Fibroblast of lung (primary cell): ENCODE measurements at places on chromosomes 7 and 10. TPM values are rescaled to one million over a fixed set of nuclear protein-coding genes. Genes with fewer than 3 reads are reported as not detected.

DNA sequence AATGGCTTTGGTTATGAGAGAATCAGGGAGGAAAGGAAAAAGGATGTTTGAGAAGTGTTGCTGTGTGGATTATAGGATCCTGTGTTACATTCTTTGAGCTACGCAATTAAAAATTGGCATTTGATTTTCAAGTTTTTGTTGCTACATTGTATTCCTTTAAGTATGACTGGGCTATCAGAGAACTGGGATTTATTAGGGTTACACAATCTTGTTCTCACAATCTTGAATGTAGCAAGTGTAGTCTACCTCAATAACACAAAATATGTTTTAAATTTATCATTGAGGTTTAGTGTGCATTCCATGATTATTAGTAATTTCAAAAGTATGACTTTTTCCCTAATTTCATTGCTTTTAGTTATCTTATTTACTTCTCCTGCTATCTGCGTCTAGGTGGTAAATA lies 113.9 kb downstream of the CACNB2 start:
- no peaks in the 10 kb centered on the region for H3K36me3 ChIP-seq
- H3K4me3 ChIP-seq, result no peak overlapping the region
- peak; percentile 70 for DNase-seq
- H3K27ac ChIP-seq, result no peak overlapping the region

TRIM50 gene
- total RNA-seq, result not detected in 2 replicates

DNA sequence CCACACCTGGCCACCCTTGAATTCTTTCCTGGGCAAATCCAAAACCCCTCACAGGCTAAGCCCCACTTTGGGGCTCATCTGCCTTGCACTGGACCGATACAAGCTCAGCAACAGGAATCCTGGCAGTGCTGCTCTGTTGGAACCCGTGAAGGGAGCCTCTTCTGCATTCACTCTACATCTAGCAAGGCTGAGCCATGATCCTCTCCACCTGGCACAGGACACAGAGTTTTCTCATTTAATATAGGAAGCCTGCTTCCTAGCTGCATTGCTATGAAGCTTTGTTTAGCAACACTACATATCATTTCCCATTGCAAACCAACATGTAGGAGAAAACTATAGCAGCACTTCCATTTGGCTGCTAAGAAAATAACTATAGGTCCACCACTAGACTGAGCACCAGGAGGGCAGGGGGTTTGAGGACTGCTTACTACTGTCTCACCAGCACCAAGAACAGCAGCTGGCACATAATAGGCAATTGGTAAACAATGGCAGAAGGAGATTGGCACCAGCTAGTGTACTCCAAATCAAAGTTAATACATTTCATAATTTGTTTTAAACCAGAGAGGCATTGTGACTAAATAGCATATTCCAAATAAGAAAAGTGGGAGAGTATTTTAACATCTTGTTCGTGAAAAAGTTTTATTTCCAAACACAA lies 56.1 kb downstream of the CPVL start:
- no peak for DNase-seq
- no peak overlapping the region for H3K4me3 ChIP-seq
- H3K27ac ChIP-seq, result no peak overlapping the region
- no peaks in the 10 kb centered on the region for H3K36me3 ChIP-seq

DNA sequence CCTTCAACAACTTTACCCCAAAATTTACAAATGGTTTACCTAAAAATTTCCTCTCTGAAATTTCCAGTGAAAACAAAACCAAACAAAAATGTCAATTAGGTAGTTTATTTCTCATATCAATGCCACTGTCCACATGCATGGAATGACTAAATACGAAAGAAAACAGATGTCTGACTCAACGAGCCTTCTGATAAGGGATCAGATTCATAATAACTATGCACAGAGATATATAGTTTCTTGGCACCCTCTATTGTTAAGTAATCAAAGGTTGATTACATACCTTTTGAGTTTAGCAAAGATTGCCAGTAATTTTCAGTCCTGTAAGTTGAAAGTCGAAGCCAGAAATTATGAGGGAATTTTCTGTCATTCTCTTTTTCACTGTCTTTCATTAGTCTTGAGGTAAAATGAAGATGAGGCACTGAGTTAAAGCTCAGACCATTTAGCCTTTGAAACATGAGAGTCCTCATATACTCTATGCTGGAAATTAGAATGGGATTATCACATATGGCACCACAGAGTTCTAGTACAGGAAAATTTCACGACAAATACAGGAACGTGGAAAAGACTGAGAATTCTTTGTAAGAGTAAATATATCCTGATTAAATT lies 519.1 kb upstream of the ANKRD30A start:
- no peak for DNase-seq
- H3K4me1 ChIP-seq, result no peaks in the 10 kb centered on the region
- no peaks in the 10 kb centered on the region for H3K36me3 ChIP-seq
- no peak overlapping the region for H3K4me3 ChIP-seq

DNA sequence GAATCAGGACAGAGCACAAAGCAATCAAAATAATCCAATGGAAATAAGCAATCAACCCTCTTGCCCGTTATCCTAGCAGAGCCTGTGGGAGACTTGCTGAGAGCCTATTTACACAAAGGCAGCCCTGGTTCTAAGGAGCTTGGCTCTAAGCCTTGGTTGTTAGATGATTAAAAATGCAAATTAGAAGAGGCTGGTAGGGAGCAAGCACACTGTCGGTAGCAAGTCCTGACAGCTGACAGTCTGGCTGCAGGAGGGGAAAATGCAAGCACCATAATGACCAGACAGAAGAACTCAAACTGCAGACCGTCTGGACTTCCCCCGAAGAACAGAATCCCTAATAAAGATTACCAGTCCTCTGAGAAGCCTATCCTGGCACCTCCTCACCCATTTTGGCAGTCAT lies 131.8 kb upstream of the CTTNBP2 start:
- no peaks in the 10 kb centered on the region for H3K4me1 ChIP-seq
- no peak for DNase-seq
- no peak overlapping the region for H3K27ac ChIP-seq
- H3K4me3 ChIP-seq, result no peak overlapping the region

DNA sequence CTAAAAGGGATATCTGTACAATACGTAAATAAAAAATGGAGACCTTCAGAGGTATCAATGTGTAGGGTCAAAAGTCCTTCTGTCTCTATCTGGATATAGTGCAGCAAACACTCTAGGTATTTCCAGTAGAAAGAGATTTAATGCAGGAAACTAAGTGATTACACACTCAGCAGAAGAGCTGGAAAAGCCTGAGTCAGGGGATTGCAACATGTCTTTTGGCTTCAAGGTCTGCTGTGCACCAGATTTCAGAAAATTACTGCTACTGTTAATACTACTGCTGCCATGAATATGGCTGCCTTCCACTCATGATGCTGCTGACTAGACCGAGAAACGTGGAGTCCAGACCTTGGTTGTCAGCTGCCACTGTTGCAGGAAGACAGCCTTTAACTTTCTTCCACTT lies 94.9 kb upstream of the DLX6 start:
- H3K4me3 ChIP-seq, result no peak overlapping the region
- DNase-seq, result no peak
- H3K36me3 ChIP-seq, result no peaks in the 10 kb centered on the region
- H3K4me1 ChIP-seq, result no peaks in the 10 kb centered on the region
- H3K27ac ChIP-seq, result no peak overlapping the region
- H3K27me3 ChIP-seq, result no peaks in the 10 kb centered on the region

CDCA7L gene
- total RNA-seq, result 25.3 and 27.5 TPM in 2 replicates

CALCR gene
- total RNA-seq, result not detected in 2 replicates

GRCh38 chr7:43108255-43109011 lies 4.0 kb upstream of the HECW1 start:
- no peak overlapping the region for H3K4me3 ChIP-seq
- peaks cover 26% of the 10 kb centered on the region for H3K27me3 ChIP-seq
- peaks cover 3% of the 10 kb centered on the region for H3K4me1 ChIP-seq
- DNase-seq, result peak; percentile 37
- no peaks in the 10 kb centered on the region for H3K36me3 ChIP-seq

GRCh38 chr10:119633538-119634218 lies 17.5 kb upstream of the BAG3 start:
- H3K27me3 ChIP-seq, result no peaks in the 10 kb centered on the region
- DNase-seq, result no peak
- H3K27ac ChIP-seq, result no peak overlapping the region
- no peak overlapping the region for H3K4me3 ChIP-seq

DNA sequence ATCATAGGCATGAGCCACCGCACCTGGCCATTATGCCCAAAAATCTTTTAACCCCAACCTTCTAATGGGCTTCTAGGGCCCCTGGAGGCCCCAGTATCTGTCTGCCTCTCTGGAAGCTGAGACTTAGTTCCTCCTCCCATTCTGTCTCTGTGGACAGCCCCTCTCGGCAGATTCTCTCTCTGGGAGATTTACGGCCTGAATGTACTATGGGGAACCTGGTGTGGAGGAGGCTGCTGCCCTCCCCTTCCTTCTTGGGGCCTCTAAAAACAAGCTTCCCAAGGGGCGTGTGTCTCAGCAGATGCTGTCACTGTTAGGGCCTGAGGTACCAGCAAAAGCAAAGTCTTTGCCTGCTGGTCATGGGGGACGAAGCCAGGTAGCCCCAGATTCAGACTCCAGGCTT lies 35.8 kb upstream of the PRKAR1B start:
- no peaks in the 10 kb centered on the region for H3K27me3 ChIP-seq
- peaks cover 13% of the 10 kb centered on the region for H3K36me3 ChIP-seq
- H3K27ac ChIP-seq, result no peak overlapping the region
- H3K4me3 ChIP-seq, result no peak overlapping the region
- no peaks in the 10 kb centered on the region for H3K4me1 ChIP-seq

CHRM2 gene
- total RNA-seq, result 2.3 and 7.9 TPM in 2 replicates

DNA sequence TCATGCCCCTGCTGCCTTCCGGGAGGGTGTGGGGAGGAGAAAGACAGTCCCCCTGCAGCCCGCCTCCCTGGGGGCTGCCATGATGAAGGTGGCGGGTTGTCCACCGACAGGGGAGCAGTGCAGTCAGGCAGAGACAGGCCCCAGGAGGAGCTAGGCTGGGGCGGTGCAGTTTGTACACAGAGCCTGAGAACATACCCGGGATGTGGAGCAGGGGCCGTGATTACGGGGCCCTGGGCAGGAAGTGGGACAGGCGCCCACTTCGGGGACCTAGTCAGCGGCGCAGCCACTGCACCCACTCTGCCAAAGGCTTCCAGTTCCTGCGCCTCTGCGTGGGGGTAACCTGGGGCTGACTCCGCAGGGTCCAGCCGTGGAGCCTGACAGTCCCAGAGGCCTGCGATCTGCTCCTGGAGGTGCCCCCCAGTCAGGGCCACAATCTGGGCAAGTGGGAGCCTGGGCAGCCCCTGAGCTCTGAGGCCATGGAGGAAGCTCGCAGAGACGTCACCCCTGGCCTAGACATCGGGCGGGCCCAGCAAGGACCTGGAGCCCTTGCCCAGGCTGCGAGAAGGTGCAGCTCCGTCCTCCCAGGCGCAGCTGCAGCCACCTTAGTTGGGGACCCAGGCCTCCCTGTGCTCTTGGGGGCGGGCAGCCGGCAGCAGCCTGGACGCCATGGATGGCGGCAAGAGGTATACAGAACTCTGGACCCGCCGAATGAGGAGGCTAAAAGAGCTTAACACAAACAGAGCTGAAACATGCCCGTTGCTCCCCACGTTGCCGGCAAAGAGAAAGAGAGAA lies 1356.8 kb downstream of the XPNPEP1 start:
- no peaks in the 10 kb centered on the region for H3K4me1 ChIP-seq
- no peak for DNase-seq
- no peaks in the 10 kb centered on the region for H3K36me3 ChIP-seq

DNA sequence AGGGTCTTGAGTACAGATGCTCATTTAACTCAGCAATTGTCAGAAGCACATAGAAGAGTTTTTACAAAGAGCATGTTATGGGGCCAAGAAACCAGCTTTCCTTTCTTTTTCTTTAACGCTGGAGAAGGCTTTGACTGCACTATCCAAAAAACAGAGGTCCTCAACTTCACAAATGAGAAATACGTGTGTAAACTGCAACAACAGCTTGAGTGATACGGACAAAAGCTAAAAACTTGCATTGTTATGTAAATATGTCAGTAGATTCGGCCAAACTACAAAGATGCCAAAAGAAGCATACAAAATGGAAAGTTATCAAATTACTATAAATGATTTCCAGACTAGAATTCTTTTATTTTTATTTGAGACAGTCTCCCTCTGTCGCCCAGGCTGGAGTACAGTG lies 62.4 kb upstream of the C10orf90 start:
- no peaks in the 10 kb centered on the region for H3K27me3 ChIP-seq
- no peak for DNase-seq
- H3K4me3 ChIP-seq, result no peak overlapping the region
- no peaks in the 10 kb centered on the region for H3K4me1 ChIP-seq

GRCh38 chr7:75729851-75730274 lies 8.9 kb downstream of the HIP1 start:
- no peak for DNase-seq
- no peak overlapping the region for H3K27ac ChIP-seq
- H3K27me3 ChIP-seq, result no peaks in the 10 kb centered on the region
- H3K4me1 ChIP-seq, result peaks cover 28% of the 10 kb centered on the region

GRCh38 chr10:73810735-73811465 lies 498 bp downstream of the NDST2 start:
- H3K36me3 ChIP-seq, result peaks cover 12% of the 10 kb centered on the region
- H3K4me3 ChIP-seq, result peak overlapping the region; percentile 71
- H3K27me3 ChIP-seq, result no peaks in the 10 kb centered on the region
